NCI-H2081 (cell line): ENCODE measurements at places on chromosomes 16 and 17.

DNA sequence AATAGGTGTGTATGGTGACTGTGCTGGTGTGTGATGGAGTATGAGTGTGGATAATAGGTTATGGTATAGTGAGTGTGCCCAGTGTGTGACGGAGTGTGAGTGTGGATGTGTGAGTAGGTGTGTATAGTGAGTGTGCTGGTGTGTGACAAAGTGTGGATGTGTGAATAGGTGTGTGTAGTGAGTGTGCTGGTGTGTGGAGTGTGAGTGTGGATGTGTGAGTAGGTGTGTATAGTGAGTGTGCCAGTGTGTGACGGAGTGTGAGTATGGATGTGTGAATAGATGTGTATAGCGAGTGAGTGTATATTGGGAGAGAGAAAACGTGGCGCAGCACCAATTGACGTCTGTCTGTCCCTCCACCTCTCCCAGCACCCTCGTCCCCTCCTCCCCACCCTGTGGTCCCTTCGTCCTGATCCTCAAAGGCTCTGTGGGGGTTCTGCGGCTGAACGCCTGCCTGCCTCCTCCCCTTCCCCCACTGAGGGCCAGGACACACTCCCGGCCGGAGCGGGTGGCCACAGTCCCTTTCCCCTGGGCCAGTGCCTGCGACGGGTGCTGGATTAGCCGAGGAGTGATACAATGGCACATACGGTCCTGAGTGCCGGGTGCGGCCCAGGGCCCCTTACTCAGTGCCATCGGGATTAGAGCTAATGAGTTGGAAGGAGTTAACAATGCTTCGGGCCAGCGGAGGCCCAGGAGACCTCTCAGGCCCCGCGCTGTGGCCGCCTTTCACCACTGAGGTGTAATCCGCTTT lies 160.0 kb downstream of the MRM1 start:
- DNase-seq = no peak

DNA sequence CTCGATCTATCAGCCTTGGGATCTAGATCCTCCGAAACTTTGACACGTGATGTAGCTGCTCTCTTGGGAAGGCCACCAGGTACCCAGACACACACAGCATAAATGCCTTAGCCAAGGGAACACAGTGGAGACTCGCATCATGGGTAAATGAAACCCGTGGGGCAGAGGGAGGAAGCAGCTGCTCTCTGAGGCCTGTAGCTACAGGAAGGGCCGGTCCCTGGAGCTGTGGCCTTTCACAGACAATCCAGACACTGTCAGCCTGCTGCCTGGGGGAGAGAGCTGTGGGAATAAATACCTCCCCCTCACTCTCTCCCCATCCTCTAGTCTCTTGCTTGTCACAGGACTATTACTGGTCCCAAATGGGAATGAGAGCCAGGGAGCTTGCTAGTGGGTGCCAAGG lies 351.2 kb downstream of the UTP18 start:
- no peak for DNase-seq

DNA sequence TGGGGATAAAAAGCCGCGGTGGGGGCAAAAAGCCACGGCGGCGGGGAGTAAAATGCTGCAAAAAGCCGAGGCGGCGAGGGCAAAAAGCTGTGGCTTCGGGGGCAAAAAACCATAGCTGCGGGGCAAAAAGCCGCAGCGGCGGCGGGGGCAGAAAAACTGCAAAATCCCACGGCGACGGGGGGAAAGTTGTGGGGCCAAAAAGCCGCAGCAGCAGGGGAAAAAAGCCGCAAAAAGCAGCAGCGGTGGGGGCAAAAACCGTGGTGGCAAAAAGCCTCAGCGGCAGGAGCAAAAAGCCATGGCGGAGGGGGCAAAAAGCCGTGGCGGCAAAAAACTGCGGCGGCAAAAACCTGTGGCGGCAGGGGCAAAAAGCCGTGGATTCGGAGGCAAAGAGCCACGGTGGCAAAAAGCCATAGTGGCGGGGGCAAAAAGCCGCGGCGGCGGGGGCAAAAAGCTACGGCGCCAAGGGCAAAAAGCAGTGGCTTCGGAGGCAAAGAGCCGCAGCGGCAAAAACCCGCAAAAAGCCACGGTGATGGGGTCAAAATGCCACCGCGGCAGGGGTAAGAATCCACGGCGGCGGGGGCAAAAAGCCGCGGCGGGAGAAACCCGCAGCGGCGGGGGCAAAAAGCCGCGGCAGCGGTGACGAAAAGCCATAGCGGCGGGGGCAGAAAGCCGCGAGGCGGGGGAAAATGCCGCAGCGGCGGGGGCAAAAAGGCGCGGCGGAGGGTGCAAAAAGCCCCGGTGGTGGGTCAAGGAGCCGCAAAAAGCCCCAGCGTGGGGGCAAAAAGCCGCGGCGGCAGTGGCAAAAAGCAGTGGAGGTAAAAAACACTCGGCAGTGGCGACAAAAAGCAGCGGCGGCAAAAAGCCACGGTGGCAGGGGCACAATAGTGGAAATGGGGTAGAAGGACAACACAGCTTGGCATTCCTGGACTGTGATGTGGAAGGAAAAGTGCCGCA lies 192.8 kb downstream of the SHCBP1 start:
- no peak for DNase-seq

GRCh38 chr16:12160249-12160648 lies 183.7 kb downstream of the SNX29 start:
- no peak for DNase-seq

DNA sequence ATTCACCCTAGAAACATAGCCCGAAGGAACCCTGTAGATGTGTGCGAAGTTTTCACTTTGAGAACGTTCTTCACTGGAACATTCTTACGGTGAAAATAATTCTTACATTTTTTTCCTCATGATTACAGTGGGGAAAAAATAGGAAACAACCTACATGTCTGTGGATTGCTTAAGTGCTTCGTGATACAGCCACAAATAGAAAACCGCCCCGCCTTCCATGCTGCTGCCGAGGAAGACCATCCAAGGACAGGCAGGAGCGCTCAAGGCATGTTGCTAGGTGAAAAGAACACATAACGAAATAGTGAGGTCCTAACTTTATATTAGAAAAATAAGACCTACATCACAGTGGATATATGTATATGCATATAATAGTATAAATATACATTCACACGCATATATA lies 78.8 kb downstream of the BMERB1 start:
- DNase-seq = no peak

GRCh38 chr17:43616852-43617251 lies 44.9 kb downstream of the MEOX1 start:
- no peak for DNase-seq

GRCh38 chr17:28895794-28896447 lies 1.6 kb downstream of the FLOT2 start:
- DNase-seq = no peak

- DNase-seq = no peak
Observed at GRCh38 chr16:86534779-86535615, 20.0 kb downstream of the MTHFSD start.

- DNase-seq = no peak
Observed at GRCh38 chr17:79834565-79835469, 4.4 kb downstream of the CBX4 start.

- peak; percentile 64 for DNase-seq
Observed at GRCh38 chr17:74199306-74200092, 4.0 kb upstream of the RPL38 start.

DNA sequence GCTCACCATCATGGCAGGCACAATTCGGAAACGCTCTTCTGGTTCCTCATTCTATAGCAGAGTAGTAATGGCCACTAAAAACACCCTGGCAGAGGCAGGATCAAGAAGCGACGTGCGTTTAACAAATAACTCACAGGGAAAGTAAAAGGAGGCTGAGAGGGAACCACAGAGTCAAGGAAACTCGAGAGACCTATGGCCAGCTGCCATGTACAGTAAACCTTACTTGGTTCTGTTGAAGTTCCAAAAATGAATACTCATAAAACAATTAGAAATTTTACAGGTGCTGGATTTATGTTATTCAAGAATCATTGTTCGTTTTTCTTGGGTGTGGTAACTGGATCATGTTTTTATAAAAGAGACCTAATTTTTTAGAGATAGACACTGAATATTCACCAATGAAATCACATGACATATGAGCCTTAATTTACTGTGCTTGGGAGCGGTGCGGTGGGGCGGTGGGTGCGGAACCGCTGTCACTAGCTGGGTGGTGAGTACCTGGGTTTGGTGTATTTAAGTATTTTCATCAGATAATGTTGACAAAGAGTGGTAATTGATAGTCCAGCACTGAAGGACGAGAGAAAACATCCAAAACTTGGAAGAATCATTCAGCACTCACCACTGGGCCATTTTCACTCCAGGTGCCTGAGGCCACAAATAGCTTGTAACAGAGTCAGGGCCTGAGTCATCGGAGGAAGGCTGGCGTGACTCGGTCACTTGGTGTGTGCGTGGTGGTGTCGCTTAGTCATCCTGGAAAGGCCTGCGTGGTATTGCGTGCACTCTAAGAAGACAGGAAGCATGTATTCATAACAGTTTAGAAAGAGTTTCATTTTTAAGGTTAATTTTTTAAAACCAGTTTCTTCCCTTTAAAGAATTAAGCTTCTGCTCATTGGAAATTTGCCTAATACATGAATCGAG lies 135.4 kb upstream of the CHMP6 start:
- DNase-seq = no peak

- DNase-seq = peak; percentile 79
Observed at GRCh38 chr16:69396187-69397061, 10.6 kb upstream of the TERF2 start.

DNA sequence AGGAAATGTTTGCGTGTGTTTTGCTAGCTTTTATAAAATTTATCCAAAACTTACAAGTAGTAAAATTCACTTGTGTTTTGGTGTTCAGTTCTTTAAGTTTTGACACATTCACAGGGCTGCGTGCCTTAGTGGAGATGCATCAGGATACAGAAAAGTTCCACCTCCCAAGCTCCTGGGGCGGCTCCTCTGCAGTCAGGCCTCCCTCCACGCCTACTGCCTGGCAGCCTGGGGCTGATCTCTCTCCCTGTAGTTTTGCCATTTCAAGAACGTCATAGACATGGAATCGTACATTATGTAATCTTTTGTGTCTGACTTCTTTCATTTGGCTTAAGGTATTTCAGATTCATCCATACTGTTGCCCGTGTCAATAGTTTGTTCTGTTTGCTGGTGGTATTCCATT lies 27.2 kb upstream of the IRF8 start:
- DNase-seq = no peak

- DNase-seq = no peak
Observed at GRCh38 chr16:78430281-78430680, 330.8 kb downstream of the WWOX start.

GRCh38 chr17:15350777-15351477 lies 9.5 kb upstream of the TEKT3 start:
- no peak for DNase-seq

- DNase-seq = no peak
Observed at GRCh38 chr17:65604070-65604469, 42.6 kb upstream of the AXIN2 start.

DNA sequence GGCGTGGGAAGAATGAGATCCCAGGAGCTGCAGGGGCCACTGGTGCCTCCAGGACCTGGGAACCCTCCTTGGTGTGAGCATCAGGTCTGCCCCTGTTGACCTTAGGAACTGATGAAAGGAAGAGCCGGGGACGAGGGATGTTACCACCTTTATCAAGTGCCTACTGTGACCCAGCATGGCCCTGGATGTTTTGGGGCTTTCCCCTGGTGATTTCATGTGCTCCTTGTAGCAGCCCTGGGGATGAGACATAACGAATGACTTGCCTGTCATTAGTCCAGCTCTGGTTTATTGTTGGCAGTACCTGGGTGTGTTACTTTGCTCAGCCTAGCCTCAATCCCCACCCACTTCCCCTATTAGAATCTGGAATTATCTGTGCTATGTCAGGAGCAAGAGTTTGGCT lies 39.9 kb downstream of the WSCD1 start:
- no peak for DNase-seq

GRCh38 chr17:77444628-77444983 lies 303.8 kb downstream of the SEC14L1 start:
- no peak for DNase-seq

- peak; percentile 85 for DNase-seq
Observed at GRCh38 chr16:68704232-68704867, 32.7 kb upstream of the CDH1 start.

- no peak for DNase-seq
Observed at GRCh38 chr16:10938321-10938720, 3.9 kb downstream of the DEXI start.

- DNase-seq = no peak
Observed at GRCh38 chr16:48310908-48311641, 63.7 kb upstream of the ABCC11 start.

DNA sequence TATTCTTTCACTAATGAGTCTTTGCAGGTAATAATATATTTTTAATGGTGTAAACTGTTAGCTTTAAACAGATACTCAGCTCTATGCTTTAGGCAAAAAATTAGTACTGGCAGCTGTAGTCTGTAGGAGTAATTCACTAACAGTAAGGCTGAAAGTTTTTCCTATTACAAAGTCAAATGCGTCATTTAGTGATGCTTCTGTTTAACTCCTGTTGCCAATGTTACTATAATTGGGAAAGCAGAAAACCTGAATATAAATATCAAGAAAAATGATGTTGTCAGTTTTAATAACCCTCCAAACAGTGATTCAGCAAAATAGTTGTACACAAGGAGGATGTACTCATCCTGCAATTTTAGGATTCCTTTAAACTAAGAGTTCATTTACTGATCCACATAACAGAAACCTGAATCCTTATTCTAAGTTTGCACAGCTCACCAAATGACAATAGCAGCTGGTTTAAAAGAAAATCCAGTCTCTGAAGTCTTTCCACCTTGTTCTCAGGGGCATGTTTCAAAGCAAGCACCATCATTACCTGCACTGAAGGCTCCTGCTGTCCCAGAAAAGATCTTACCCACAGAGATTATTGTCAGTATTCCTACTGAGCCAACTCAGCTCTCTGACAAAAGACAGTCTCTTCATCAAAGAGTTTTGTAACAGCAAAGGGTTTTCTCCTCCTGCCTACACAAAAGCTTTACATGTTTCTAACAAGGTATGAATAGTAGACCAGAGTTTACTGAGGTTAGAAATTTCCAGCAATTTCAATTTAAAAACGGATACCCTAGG lies 4.2 kb downstream of the CDR2 start:
- no peak for DNase-seq

- DNase-seq = no peak
Observed at GRCh38 chr17:66317629-66318028, 15.2 kb downstream of the PRKCA start.

DNA sequence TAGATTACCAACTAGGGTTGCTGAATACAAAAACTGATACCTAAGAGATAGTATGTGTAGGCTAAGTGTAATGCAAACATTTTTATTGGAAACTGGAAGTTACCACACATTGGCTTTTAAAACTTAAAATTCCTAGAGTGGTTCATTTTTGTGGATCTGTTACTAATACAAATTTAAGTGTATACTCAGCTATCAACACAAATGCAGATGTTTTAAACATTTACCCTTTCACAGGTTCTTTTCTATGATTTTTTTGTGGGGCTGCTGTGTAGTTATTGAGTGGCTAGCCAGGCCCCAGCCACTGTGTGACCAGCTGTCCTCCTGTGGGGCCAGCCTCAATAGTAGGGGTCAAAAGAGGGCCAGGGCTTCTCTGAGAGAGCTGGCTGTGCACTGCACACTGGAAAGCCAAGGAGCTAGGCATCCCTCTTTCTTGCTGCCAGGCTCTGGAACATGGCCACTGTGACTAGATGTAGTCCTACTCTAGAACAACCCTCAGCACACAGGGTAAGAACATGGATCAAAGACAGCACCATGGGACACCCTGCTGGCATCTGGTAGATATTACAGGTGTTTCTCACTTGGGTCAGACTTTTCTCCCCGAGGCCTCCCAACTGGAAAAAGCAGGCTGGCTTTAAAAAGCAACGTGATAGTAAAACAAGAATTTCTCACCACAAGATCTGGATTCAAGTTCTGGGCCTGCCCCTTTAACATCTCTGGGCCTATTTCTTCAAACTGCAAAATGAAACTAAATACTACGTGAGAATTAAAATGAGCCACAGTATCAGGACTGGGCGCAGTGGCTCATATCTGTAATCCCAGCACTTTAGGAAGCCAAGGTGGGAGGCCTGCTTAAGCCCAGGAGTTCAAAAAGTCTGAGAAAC lies 7.3 kb upstream of the VEZF1 start:
- DNase-seq = peak; percentile 81

- no peak for DNase-seq
Observed at GRCh38 chr16:63816276-63816675, 1305.6 kb downstream of the CDH11 start.
